ENCODE measurements at places on chromosomes 5 and 9.

GRCh38 chr9:125428902-125429467 lies 167.4 kb downstream of the GAPVD1 start:
- DNase-seq: no peak

GRCh38 chr9:27151693-27152404 lies 42.8 kb downstream of the TEK start:
- no peak for DNase-seq

DNA sequence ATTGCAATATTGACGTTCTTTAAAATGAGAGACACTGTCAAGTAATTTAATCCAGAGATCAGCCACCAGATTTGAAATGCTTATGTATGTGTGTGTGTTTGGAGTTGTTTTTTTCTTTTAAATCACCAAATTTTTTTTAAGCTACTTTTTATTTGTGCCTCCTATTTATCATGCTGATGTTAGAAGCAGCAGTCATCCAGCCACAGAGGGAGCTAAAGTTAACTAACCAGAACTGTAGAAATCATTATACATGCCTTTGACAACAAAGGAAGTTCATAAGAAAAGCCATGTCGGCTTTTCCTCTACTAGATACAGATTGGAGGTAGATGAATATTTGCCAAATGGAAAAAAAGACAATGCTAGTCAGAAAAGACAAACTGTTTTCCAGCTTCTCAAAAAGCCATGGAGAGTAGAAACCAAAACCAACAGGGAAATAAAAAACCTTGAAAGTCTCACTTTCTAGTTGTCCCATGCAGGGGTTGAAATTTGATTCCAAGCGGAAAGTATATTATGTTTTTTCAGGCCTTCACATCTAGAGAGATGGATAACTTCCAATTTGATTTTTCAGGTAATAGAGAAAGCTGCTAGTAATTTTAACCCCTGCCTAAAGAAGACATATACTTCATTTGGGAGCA lies 4.5 kb downstream of the PURA start:
- DNase-seq: no peak

DNA sequence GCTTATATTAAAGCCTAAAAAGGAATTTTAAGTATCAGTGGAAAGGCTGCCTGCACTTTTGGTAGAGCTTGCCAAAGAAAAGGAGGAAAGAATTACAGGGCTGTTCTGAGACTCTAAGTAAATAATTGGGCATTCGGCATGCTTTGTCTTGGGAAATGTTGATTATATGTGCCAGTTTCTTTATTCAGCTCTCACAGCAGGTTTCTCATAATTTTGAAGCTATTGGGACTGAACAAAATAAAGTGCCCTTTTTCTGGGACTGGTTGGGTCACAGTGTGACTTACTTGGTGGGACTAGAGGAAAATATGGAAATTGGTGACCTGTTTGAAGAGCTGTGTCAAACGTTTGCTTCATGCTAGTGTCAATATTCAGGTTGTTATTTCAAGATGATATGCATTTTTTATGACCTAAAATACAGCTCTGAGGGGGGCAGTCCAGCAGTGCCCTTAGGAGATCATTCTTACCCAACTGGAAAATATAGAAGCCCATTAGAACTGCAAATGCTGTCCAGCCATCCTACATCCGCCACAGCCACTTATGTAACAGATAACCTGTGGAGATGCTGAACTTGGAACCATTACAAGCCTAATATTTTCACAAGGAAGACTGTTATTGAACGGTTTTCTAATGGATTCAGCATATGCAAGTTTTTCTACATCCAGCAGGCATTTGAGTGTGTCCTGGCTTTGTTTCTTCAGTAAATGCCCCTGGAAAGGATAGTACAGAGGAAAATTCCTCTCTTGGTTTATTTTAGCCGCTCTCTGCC lies 122.4 kb downstream of the SNCAIP start:
- DNase-seq: no peak

DNA sequence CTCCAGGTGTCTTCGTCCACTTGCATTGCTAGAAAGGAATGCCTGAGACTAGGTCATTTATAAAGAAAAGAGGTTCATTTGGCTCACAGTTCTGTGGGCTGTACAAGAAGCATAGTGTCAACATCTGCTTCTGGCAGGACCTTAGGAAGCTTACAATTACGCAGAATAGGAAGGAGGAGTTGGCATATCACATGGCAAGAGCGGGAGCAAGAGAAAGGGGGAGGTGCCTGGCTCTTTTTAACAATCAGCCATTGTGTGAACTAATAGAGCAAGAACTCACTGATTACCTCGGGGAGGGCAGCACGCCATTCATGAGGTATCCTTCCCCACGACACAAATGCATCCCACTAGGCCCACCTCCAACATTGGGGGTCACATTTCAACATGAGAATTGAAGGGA lies 134.4 kb upstream of the EFNA5 start:
- no peak for DNase-seq

- DNase-seq: no peak
Measured at GRCh38 chr9:120852240-120853010, 9.7 kb upstream of the PSMD5 start.

GRCh38 chr5:150440948-150441812 lies 8.4 kb downstream of the RPS14 start:
- no peak for DNase-seq

- DNase-seq: no peak
Measured at GRCh38 chr5:147464211-147464610, 45.7 kb downstream of the DPYSL3 start.

GRCh38 chr9:119802621-119803020 lies 433.4 kb upstream of the BRINP1 start:
- DNase-seq: no peak

- no peak for DNase-seq
Measured at GRCh38 chr5:104053353-104053649, 490.7 kb upstream of the NUDT12 start.

GRCh38 chr9:89678396-89679015 lies 73.7 kb downstream of the GADD45G start:
- no peak for DNase-seq

GRCh38 chr9:92648474-92648971 lies 21.4 kb downstream of the IPPK start:
- no peak for DNase-seq

GRCh38 chr5:66002415-66002814 lies 76.0 kb downstream of the ERBIN start:
- no peak for DNase-seq

DNA sequence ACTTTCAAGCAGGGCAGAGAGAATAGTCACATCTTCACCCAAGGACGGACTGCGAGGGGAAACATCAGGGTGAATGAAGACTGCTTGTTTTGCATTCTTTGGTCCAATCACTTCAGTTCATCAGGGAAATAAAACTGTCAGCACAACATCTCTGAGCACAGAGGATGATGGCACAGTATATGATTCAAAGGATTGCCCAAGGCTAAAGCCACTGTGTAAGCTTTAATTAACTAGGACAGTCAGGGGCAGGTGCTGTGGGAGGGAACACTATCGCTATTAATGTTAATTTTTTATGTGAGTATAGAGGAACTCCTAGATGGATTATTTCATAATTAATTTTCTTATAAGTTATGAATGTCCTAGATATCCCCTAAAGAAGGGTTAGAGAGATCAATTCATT lies 112.1 kb downstream of the BASP1 start:
- DNase-seq: no peak

DNA sequence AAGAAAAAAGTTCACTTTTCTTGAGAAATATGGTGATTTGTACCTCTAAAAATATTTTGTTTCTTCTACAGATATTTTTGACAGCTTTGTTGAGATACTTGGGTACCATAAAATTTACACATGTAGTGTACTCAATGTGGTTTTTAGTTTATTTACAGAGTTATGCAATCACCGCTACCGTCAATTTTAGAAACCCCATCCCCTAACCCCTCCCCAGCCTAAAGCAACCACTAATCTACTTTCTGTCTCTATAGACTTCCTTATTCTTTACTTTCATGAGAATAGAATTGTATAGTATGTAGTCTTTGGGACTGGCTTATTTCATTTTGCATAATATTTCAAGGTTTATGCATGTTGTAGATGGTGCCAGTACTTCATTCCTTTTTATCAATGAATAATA lies 45.0 kb upstream of the TDRD7 start:
- DNase-seq: no peak

DNA sequence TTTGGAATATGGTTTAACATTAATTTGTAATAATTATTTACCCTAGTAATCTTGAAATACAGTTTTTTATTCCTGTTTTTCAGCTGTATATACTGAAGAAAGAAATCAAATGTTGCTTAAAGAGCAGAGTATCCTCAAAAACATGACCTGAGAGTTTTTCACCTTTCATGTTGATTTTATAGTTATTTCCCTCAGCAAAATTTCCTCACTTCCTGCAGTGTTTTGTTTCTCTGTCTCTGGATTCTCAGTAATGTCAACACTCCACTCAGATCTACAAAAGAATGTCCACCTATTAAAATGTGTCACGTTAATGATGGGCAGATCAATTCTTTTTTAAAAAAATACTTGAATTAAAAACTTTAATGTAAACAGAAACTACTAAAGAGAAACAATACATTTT lies 398.3 kb downstream of the ANXA1 start:
- DNase-seq: no peak

- no peak for DNase-seq
Measured at GRCh38 chr5:34688015-34688810, 32.1 kb downstream of the RAI14 start.

DNA sequence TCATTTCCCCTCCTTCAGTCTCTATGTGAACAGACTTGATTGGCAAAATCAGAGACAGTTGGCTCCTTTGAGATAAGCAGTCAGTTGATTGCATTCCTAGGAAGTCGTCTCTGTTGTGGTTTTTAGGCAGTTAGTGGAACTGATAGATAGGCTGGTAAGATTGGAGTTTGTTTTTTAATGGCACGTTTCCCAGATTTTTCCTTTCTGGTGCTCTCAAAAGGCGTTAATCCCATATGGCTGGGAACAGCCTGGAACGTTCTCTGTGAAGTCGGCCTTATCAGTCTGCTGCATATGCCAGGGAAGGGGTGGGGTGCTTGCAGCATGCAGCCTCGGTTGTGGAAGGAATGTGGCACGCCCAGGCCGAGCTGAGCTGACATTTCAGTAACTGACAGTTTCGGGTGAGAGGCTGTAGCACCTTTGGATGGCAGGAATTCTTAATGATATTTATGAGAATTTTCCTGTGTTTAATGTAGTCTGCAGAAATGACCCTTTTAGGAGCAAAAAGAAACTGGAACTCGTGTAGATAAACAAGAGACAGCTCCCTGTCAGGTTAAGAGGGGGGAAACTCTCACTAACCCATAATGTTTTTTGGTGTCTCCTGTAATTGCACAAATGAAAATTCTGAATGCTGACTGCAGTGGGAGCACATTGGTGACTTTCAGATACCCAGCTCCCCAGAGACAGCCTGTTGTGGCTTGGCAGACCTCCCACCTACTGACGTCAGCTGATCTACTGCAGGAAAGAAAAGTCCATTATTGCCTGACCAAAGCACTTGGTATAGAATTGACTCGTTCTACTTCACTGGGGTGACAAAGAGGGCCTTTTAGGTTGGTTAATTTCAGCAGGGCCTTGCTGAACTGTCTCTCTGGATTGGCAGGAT lies 6.3 kb downstream of the SPTAN1 start:
- no peak for DNase-seq

Data from activated naive CD4-positive, alpha-beta T cell treated with anti-CD3 and anti-CD28 coated beads, Interleukin-2, amount 10 ng/mL, durations not matched to agents 7 days and 5 days (primary cell).